ENCODE measurements at places on chromosomes 4 and X.

- DNase-seq = no peak
Observed at GRCh38 chr4:48321312-48321711, 20.0 kb upstream of the SLAIN2 start.

- DNase-seq = peak; percentile 65
Observed at GRCh38 chr4:113636438-113636818, 125.1 kb downstream of the CAMK2D start.

- DNase-seq = peak; percentile 35
Observed at GRCh38 chr4:6076391-6076790, 58.2 kb upstream of the C4orf50 start.

- no peak for DNase-seq
Observed at GRCh38 chr4:84531689-84532088, 32.6 kb upstream of the NKX6-1 start.

Measured in GM12865 (cell line).